ENCODE measurements at places on chromosomes 7 and 10.

DNA sequence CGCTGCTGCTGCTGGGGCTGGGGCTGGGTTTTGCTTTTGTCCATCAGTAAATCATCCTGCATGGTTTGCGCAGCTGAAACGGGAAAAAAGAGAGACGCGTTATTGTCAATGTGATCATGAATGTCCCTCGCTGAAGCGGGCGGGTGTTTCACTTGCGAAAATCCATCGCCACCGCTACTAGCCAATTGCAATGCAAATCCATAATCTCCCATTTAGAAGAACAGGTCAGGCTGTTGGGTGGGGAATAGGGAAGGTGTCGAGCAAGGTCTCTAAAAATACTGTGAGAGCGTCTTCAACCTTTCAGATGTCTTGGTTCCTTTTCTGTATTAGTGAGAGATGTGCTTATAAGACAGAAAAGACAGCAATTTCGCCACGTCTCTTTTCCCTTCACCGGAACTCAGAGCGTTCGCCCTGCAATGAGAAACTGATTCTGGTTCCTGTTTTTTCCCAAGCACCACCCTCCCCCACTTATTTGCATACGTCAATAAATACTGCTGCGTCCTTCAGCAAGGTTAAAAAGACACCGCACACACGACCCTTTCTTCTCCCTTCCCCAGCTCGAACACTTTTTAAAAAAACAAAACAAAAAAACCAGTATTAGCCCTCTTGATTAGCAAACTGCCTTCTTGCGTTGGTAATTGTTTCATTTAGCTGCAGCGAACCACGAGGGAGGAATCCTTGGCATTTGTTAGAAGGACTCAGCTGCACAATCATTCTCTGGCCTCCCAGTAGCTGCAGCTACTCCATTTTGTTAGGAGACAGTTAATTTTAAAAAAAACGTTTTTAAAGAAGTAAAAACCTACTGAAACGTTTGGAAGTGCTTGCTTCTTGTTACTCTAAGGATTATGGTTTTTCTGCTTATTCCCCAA lies 50.4 kb downstream of the CPEB3 start:
- peak; percentile 51 for DNase-seq

GRCh38 chr10:124522933-124523871 lies 61.6 kb downstream of the LHPP start:
- DNase-seq, result no peak

DNA sequence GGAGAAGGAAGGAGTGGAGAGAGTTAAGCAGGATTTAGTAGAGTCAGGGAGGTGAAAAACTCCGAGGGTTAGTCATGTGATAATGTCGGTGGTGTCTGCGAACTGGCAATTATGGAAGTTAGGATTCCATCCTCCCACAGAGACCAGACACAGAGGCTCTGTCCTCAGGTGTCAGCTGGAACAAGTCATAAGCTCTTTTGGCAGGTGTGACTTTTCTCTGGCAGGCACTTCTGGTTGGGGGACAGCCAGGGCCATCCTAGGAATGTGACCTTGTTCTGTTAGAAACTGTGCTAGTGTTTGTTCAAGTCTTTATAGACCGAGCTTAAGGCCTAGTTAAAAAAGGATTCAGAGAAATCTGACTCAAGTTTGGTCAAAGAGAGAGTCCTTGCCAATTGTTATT lies 371.0 kb downstream of the DPP6 start:
- no peak for DNase-seq

GRCh38 chr7:23210506-23210905 lies 28.7 kb downstream of the NUP42 start:
- DNase-seq, result no peak

DNA sequence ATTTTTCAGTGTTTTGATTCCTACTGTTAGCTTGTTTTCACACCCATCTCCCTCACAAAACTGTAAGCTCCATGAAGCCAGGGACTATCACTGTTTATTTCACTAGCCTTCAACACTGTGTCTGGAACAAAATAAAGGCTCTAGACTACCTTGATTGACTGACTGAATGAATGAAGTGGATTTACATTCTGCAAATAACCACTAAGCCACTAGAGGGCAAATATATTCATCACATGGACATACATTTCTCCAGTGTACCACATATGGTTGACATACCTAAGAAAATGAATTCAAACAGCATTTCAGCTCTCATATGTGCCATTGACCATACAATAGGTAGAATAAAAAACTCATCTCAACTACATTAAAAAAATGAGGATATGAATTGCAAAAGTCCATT lies 185.9 kb downstream of the RAB11FIP2 start:
- no peak for DNase-seq

DNA sequence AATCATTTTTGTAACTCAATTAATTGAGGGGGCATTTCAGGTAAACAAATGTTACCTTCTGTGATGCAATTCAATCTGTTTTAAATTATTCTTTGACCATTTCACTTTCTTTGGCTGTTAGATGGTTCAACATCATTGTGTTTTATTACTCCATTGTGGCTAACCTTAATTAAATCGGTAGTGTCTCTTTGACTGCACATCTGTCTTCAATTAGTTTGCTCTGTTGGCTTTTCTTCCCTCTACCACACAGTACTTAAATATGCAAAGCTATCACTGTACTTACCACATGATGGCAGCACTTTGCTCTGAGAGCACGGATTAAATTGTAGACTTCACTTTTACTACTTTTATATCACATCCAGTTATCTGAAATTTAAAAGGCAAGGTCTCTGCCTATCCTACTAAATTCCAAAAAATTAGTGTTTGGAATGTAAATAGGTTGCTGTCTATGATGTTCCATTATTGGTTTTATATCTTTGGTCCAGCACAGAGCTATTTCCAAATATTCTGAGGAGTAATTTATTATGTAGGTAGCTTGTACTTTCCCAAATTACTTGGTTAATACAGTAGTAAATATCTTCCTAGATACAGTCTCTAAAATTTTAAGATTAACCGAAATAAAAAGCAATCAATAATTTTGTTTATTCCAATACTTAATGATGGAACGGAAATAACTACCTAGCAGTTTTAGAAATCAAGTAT lies 352.0 kb downstream of the PCLO start:
- DNase-seq, result no peak

GRCh38 chr7:112423987-112424386 lies 26.3 kb upstream of the IFRD1 start:
- DNase-seq, result no peak

- DNase-seq, result no peak
Observed at GRCh38 chr10:20890491-20891337, 6.4 kb downstream of the NEBL start.

DNA sequence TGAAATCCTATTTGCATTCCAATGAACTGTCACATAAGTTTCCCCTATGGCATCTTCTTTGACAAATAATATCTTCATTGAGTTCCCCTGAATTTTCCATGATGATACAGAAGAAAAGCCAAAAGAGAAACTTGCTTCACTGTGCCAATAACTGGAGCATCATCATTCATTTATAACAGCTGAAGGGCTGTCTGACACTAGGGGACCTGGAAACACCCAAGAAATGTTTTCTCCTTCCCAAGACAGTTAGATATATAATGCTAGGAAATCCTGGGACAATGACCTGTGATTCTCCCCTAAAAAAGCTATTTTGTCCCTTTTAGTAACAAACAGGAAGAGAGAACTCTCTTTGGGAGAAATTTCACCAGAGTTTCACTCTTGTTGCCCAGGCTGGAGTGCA lies 133.6 kb downstream of the SEMA3C start:
- no peak for DNase-seq

GRCh38 chr7:82732677-82733076 lies 289.1 kb upstream of the CACNA2D1 start:
- DNase-seq, result no peak

GRCh38 chr7:29328045-29328444 lies 133.5 kb downstream of the CHN2 start:
- DNase-seq, result no peak

DNA sequence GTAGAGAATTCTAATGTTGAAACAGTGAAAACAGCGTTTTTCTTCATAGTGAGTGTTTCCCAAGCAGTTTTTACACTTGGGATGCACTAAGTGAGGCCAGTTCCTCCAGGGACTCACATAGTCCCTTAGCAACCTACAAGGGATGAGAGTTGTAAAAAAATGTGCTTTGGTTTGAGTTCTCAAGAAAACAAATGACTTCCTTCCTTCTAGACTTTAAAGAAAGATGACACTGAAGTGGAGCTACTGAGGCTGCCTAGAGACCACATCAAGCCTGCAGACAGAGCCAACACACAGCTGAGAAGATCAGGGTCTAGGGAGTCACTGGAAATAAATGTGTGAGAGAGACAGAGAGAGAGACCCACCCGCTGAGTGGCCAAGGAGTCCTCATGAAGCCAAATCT lies 264.4 kb downstream of the TNS3 start:
- no peak for DNase-seq

GRCh38 chr10:16440396-16441133 lies 3.8 kb downstream of the PTER start:
- peak; percentile 52 for DNase-seq

DNA sequence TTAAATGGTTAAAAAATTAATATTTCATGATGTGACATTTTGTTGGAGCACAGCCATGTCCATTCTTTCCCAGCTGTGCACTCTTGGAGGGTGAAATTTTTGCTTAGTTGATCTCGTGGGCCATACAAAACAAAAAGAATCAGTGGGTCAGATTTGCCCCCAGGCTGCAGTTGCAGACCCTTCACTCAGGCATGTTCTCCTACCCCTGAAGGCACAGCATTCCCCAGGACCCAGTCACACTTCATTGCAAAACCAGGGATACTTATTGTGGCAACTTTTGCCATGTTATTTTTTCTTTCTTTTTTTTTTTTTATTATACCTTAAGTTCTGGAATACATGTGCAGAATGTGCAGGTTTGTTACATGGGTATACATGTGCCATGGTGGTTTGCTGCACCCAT lies 6.0 kb downstream of the TAS2R40 start:
- DNase-seq, result no peak

DNA sequence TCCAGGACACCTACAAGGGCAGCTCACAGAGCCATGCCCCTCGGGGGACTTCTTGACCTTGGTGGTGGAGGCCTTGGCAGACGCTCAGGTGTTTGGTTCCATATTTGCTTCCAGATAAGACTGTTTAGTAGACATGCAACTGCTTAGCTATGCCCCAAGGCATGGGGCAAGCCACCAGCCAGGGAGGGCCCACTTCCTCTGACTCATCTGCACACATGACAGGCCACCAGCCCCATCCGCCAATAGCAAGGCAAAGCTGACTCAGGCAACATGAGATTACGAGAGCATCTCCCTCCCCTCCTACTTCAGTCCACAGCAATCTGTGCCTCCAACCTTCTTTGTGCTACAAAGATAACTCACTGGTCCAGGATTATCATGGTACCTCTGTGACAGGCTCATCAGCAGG lies 54.9 kb downstream of the KCNMA1 start:
- DNase-seq, result no peak

- no peak for DNase-seq
Observed at GRCh38 chr7:68461430-68461829, 1136.8 kb upstream of the AUTS2 start.

- no peak for DNase-seq
Observed at GRCh38 chr10:17085011-17085725, 44.4 kb downstream of the CUBN start.

GRCh38 chr7:105229641-105230040 lies 159.1 kb downstream of the SRPK2 start:
- no peak for DNase-seq

GRCh38 chr10:132735341-132735775 lies 50.6 kb downstream of the NKX6-2 start:
- DNase-seq, result no peak

- DNase-seq, result peak; percentile 73
Observed at GRCh38 chr10:129030996-129031843, 435.8 kb upstream of the MGMT start.

GRCh38 chr10:61465171-61465496 lies 12.0 kb upstream of the TMEM26 start:
- DNase-seq, result no peak

- DNase-seq, result no peak
Observed at GRCh38 chr10:34113504-34114225, 701.4 kb downstream of the PARD3 start.

GRCh38 chr7:46393142-46393541 lies 472.1 kb upstream of the IGFBP3 start:
- DNase-seq, result no peak

- DNase-seq, result no peak
Observed at GRCh38 chr10:97360705-97361536, 26.4 kb upstream of the FRAT2 start.

DNA sequence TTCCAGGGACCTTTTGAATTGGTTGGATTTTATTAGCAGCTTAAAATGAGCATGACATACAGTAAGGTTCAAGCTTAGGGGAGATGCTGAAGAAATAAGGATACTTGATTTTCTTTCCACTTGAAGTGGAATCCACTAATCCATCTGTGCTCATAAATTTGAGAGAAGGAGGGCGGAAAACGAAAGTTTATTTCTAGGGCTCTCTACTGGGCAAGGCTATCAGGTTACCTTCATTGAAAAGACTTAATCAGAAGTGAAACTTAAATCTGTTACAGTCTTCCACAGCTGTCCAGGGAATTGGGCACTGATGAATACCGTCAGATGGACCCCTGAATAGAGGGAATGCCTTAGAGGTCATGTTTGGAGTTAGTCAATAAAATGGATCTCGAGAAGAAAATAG lies 21.8 kb downstream of the AUTS2 start:
- no peak for DNase-seq

GRCh38 chr10:79933961-79934360 lies 14.9 kb downstream of the SFTPD start:
- DNase-seq, result no peak

DNA sequence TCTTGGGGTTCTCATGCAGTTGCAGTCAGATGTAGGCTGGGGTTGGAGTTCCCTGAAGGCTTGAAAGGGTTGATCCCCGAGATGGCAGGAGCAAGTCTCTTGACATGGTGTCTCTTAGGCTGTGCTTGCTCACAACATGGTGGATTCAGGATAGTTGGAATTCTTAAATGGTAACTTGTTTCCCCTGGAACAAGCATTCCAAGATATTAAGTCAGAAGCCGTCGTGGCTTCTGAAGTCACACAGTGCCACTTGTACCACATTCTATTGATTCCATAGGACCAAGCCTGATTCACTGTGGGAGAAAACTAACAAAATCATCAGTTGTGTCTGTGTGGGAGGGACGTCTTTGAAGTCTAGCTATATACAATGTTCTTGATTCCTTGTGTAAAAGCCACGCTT lies 3.5 kb upstream of the SLC35B4 start:
- no peak for DNase-seq

- no peak for DNase-seq
Observed at GRCh38 chr7:30241767-30242166, 42.6 kb upstream of the ZNRF2 start.

- DNase-seq, result peak; percentile 100
Observed at GRCh38 chr10:102151774-102152544, at the start of gene NOLC1. NOLC1 (plus strand) TSS chr10:102152389; CDS start chr10:102152411, 22 bp downstream.

- no peak for DNase-seq
Observed at GRCh38 chr10:13167568-13167967, 6.2 kb downstream of the MCM10 start.

DNA sequence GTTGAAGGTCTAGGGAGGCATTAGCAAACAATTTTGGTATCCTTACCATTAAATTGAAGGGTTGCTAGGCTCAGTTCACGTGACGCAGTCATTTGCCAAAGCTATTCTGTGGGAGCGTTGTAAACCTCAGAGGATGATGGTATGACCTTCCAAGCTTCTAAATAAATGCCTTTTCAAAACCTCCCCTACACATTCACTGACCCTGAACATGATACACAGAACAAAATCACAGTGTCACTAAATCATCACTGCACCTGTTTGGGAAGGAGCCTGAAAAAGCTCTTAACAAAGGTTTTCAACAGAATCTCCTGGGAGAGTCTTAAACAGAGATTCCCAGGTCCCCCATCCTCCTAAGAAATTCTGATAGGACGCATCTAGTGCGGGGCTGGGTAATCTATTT lies 13.2 kb upstream of the CCDC172 start:
- DNase-seq, result no peak

GRCh38 chr10:14918964-14919363 lies 34.9 kb downstream of the DCLRE1C start:
- DNase-seq, result no peak

- no peak for DNase-seq
Observed at GRCh38 chr7:33334349-33334748, 205.0 kb downstream of the BBS9 start.

Measured in stimulated activated CD8-positive, alpha-beta memory T cell treated with anti-CD3 and anti-CD28 coated beads, Interleukin-4, amount 100 ng/mL, for 48 hours (primary cell).